ENCODE measurements at places on chromosomes 16 and 17.

- no peak for DNase-seq
These were observed 1.9 kb upstream of the AXIN1 start for GRCh38 chr16:354291-354881.

DNA sequence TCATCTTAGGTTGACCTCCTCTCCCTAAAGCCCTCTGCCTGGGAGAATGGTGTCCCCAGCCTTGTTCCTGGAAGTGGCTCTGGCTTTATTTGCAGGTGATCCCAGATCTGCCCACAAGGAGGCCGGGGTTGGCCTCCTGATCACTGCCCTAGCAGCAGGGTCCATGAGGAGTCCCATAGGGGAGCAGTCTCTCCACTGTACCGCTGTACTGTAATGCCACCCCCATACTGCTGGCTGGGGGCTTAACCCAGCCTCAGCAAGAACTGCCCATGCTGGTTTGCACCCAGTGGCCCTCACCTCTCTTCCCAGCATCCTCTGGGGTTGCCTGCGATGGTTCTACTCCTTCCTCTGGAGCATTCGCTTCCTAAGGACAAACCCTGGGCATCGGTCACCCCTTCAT is 39.1 kb downstream of the PSME3IP1 start:
- DNase-seq = no peak

DNA sequence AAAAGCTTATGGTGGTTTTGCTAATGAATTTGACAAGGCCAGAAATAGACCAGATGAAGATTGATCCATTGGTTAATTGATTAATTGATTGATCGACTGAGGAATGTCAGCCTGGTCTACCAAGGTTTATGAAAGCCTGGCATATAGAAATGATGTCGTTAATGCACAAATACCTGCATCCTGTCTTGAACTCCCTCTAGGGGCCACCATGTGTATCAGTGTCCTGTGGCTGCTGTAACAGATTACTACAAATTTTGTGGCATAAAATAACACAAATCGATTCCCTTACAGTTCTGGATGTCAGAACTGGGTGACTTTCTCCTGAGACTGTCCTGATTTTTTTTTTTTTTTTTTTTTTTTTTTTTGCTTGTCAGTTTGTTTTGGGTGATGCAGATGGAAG is 553.2 kb downstream of the MAF start:
- DNase-seq = peak; percentile 39

- DNase-seq = no peak
These were observed 34.9 kb downstream of the EFCAB13 start for GRCh38 chr17:47358652-47359051.

DNA sequence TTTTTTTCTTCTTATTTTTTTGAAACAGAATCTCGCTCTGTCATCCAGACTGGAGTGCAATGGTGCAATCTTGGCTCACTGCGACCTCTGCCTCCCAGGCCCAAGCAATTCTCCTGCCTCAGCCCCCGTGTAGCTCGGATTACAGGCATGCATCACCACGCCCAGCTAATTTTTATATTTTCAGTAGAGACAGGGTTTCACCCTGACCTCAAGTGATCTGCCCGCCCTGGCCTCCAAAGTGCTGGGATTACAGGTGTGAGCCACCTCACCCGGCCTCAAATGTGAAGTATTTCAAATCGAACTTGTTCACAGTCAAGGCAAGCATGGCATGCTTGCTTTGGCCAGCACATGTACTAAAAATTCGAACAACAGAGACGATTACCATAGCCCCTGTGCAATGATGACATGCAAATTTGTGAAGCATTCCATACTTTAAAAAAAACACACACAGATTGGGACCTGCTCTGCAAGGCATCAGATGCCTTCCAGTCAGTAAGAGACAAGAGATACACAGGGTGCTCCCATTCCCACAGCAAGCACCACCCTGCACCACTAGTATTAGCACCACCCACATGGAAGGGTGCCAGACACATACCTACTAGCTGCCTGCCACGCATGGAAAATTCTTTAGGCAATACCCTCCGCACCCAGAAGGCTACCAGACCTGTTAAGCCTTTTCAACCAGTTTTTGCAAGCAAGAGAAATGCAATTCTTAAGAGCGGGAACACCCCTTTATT is 47.2 kb downstream of the ANKRD11 start:
- no peak for DNase-seq

DNA sequence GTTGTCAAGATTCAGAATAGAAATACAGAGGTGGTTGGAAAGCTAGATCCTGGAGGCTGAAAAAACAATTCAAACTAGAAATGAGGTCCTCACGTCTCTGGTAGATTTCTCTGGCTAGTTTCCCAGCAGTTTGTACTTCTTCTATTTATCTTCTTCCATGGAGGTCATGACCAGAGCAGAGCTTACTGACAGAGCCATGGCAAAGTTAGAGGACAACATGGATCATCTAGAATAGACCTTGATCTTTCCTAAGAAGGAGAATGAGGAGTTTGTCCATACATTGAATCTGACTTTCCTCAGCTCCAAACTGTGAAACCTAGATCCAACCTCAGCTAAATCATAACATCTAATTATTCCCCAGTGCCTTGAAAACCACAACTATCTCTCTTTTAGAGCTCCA is 900.8 kb upstream of the GOT2 start:
- no peak for DNase-seq

GRCh38 chr17:5950878-5951277 is 119.3 kb upstream of the WSCD1 start:
- DNase-seq = no peak

DNA sequence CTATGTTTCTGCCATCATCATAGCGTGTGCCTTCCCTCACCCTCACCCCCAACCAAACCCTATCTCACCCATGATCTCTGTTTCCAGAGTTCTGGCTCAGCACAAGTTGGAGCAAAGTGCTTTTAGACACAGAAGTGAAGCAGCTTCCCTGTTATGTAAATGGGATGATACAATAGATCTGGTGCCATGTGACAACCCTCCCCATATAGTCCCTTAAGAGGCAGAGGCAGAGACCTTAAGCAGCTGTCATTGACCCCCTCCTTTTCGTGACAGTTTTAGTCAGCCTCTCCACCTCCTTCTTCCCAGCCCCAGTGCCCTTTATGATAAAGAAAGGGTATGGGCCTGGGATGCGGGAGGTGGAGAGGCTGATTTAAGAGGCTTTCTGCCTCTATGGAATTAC is 40.3 kb upstream of the MED13 start:
- DNase-seq = no peak

- DNase-seq = no peak
These were observed 177.2 kb downstream of the PMP22 start for GRCh38 chr17:15087946-15088345.

DNA sequence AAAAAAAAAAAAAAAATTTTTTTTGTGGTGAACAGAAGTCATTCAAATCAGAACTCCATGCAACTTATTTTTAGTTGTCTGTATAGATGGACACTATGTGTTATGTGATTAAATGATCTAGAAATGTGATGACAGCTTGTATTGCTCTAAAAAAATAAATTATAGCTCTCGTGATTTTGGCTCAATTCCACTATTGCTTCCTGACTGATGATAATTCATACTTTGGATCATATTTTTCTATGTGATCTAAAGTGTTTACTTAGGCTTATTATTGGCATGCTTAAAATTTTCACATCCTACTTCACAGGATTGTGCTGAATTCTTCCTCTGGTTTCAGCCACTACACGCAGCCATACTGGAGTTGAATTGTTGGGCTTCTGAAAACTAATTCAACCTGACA is 76.8 kb downstream of the RPGRIP1L start:
- DNase-seq = no peak

- DNase-seq = no peak
These were observed 40.4 kb upstream of the NDRG4 start for GRCh38 chr16:58459344-58460218.

DNA sequence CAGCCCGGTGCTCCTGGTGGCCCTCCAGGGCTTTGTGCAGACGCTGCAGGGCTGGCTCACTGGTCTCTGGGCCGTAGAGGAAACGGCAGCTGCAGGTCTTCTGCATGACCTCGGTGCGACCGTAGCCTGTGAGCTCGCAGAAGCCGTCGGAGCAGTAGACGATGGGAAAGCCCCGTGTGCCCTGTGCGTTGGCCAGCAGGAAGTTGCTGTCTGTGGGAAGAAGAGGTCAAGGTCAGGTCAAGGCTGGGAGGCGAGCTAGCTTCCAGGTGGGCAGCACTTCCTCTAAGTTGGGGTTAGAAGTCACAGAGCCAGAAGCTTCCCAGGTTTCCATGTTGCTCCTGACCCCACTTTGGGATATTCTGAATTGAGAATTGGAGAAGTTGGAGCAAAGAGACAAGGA is 2.1 kb downstream of the KCNH4 start:
- DNase-seq = peak; percentile 51

DNA sequence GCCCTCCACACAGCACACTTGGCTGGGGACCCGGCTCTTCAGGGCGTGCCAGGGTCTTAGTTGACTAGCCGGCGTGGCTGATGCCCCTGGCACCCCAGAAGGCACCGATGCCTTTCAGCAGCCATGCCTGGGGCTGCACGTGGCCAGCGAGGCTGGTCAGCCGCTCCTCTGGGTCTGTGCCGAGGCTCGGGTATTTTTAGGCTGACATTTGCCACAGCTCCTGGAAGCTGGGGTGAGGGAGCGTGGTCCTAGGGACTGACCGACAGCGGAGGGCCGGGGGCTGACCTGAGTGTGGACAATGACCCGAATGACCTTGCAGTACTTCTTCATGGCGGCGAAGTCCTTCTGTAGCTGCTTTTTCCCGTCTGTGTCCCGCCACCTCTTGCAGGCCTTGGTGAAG is 3.9 kb downstream of the RPL3L start:
- no peak for DNase-seq

- DNase-seq = no peak
These were observed 12.2 kb downstream of the MLLT6 start for GRCh38 chr17:38717139-38717745.

DNA sequence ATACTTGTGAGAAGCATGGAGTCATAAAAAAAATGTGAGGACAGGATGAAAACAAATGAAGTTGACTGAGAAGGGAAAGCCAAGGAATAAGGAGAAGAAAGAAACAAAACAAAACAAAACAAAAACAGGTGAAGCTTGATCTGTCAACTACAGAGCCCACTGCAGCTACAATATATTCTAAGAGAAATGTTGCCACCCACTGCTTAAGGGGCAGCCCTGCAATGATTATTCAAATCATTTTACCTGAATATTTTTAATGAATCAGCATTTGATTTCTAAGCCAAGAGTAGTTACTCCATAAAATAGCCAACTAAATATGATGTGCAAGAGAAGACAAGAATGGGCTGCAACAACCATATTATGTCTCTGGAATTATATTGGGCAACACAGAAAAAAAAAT is 252.0 kb upstream of the KIF2B start:
- DNase-seq = no peak

DNA sequence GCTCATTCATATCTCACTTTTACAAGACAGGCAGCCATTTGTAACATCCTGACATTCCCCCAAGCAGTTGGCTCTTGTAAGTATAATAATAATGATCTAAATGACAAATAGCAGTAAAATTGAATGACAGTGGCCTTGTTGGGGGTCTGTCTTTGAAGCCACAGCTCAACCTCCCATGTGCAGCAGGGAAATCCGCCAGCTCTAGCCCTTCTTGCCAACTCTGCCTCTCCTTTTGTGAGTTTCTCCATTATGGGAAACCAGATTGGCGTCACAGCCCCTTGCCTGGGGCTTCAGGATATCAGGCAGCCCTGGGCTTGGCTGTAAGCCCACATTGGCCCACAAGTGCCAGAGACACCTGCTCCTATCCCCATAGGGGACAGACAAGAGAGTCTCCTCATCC is 70.4 kb upstream of the CACNG5 start:
- DNase-seq = no peak

- DNase-seq = no peak
These were observed 286.6 kb downstream of the SOX9 start for GRCh38 chr17:72407336-72407909.

- DNase-seq = no peak
These were observed 137.5 kb downstream of the TRIM37 start for GRCh38 chr17:58969156-58969555.

DNA sequence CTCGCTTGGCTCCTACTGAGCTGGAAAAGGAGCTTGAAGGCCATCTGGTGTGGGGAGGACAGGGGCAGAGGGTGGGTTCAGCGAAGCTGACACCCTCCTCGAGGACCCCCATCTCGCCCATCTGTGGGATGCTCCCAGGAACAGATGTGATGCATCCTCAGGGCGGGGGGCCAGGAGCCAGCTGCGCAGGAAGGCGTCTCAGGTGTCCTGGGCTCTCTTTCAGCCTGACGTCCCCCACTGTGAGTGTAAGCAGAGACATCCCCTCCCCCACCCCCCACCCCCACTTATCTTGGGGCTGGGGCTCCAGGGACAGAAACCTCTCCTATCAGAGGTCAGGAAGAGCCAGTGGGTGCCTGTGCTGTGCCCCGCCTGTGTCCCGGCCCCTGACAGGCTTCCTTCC is 16.2 kb downstream of the KIF19 start:
- DNase-seq = no peak

GRCh38 chr16:88585269-88585668 is 15.1 kb downstream of the ZC3H18 start:
- DNase-seq = no peak

GRCh38 chr17:58493506-58493905 is 5.3 kb upstream of the HSF5 start:
- DNase-seq = no peak

GRCh38 chr17:29835435-29836351 is 94.3 kb downstream of the SSH2 start:
- DNase-seq = no peak

DNA sequence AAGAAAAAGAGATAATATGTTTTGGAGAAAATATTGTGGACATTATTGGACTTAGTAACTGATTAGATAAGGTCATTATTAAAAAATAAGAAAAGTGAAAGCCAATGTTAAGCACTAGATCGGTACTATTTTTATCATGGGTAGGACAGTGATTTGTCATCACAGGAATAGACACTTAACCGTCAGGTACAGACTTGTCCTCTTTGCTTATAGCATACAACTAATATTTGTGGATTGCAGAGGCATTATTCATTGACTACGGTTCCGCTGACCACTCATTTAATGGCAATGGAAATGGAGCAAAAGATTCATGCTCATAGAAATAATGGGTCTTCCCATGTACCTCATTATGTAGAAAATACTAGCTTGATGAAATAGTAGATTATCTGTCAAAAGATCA is 596.3 kb upstream of the CA10 start:
- DNase-seq = no peak

DNA sequence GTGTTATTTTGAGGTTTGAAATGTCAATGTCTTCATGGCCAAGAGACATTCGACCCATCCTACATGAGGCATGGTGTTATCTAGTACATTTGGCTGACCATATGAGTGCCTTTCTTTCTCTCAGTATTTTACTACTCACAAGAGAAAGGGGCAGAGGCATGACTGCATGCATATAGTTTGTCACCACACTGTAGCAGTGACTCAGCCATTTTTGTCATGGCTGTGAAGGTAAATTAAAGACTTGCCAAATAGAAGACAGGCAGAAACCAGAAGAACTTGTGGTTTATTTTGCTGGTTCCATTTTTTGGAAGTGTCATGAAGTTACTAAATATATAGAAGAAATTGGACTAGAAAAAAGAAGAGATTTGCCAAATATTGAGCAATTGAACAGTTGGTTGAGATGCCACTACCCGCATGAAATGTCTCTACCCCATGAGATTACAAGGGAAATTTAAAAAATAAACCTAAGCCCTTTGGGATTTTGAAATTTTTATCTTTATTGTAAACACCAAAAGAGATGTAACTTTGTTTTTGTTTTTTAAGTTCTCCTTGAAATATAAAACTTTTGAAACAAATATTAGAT is 170.3 kb downstream of the CHD9 start:
- no peak for DNase-seq

GRCh38 chr16:74874123-74874522 is 99.5 kb upstream of the FA2H start:
- no peak for DNase-seq

- no peak for DNase-seq
These were observed 7.8 kb downstream of the LPO start for GRCh38 chr17:58246104-58246740.
